ENCODE measurements at places on chromosomes 6 and 20.

DNA sequence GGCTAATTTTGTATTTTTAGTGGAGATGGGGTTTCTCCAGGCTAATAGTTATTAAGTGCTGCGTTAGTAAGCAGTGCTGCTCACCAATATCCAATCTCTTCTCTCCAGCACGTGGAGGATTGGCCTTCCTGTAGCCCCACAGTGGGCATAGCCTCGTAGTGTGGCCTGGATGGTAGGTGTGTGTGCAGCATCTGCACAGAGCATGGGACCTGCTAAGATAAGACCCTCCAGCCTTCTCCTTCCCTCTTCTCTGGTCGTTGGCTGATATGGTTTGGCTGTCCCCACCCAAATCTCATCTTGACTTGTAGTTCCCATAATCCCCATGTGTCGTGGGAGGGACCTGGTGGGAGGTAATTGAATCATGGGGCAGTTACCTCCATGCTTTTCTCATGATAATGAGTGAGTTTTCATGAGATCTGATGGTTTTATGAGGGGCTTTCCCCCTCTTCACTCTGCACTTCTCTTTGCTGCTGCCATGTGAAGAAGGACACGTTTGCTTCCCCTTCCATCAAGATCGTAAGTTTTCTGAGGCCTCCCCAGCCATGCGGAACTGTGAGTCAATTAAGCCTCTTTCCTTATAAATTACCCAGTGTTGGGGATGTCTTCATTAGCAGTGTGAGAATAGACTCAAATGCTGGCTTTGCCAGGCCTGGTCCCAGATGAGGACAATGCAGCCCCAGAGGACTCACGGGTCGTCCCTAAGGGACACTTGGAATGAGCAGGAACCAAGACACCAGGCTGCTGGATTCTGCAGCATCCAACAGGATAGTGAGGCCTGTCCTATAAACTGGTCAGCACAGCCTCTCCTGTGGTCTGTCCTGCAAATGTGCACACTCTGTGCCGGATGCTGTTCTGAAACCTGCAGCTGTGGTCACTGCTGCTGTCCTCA, 63.4 kb upstream of the AFDN start:
- no peak for DNase-seq

DNA sequence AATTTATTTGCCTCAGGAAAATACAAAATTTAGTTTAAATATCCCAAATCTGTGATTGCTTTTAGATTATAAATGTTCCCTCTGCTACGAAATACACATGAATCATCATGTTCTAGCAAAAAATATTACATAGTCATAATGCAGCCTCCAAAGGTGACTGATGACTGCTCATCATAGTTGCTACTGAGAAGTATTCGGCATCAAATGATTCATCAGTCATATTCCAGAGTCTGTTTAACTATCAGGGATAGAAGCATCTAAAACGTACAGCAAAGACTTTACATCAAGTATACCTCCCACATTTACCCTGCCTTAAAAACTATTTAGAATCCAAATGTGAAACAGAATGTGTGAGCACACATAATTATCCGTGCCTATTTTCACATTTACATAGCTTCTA, 626.0 kb downstream of the CDH26 start:
- no peak for DNase-seq

DNA sequence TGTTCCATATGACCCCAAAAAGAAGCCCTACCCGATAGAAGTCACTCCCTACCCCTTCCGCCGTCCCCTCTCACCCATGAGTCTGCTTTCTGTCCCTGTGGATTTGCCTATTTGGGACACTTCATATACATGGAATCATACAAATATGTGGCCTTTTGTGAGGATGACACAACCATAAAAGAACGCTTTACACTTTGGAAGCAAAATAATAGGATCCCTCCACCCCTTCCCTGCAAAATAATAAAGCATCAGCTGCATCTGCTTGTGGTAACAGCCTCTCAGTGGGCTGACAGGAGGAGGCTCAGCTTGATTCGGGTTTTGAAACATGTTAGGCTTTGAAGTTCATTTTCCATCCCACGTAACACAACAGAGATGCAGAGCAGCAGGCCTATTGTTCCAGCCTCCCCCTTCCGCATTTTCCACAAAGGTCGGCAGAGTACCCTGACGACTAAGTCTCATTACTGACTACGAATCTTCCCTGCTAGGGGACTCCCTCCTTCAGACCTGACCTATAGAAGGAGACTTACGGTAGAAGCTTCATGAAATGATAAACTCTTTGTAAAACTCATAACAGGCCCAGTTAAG, 99.1 kb downstream of the ALDH8A1 start:
- DNase-seq = no peak

- DNase-seq = no peak
These were observed 570.3 kb upstream of the EPHA7 start for GRCh38 chr6:93989630-93990029.

DNA sequence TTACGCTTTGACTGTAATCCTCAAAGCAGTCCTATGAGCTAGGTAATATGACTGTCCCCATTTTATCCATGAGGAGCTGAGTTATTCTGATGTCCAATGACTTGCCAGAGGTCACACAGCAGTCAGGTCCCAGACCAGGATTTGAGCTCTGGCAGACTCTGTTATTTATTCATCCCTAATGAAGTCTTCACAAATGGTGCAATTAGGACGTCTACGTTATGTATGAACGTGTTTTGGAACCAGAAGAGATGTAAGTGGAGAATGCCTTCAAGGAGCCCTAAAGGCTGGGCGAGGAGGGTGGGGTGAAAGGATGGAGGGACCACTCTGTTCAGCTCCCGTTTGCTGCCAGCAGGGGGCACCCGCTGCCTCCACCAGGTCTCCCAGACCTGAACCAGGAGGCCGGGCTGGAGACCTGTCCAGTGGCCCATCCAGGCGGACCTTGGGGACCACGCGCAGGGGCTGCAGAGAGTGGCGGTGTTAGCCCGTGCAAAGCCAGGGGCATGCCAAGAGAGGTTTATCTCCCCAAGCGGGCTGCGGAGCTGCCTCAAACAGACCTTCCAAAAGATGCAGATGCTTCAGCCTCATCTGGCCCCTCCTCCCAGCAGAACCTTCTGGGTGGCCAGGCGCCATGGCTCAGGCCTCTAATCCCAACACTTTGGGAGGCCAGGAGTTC, 15.2 kb upstream of the ZNF335 start:
- DNase-seq = peak; percentile 96

GRCh38 chr6:10862361-10862760, 19.5 kb downstream of the GCM2 start:
- no peak for DNase-seq

DNA sequence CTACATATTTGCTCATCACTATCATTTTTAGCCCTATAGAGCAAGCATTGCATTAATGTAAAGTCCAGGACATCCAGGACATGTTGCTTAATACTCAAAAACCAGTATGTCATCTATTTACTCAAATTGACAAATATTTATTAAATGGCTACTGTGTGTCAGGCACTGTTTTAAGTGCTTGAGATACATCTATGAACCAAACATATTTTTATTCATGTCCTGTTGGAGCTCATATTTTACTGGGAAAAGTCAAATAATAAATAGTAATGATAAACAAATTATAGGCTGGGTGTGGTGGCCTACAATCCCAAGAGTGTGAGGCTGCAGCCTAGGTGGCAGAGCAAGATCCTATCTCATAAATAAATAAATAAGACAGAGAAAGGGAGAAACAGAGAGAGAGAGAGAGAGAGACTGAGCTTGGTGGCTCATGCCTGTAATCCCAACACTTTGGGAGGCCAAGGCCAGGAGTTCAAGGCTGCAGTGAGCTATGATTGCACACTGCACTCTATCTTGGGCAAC, 227.9 kb downstream of the GJA1 start:
- no peak for DNase-seq

- no peak for DNase-seq
These were observed 163.6 kb downstream of the SYNDIG1 start for GRCh38 chr20:24633026-24633425.

DNA sequence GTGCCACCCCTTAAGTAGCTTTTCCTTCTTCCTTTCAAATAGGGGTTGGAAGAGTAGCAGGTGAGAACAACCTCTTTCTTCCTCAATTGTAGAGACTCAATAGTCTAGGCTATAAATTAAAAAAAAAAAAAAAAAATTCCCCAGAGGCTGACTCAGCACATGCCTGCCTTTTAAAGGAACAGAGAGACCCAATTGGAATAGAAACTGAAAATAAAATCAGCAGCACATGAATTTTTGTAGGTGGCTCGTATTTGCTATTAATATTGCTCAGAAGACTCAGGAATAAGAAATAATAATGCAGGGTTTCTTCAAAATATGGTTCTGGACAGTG, 19.3 kb downstream of the TOP1 start:
- DNase-seq = no peak

DNA sequence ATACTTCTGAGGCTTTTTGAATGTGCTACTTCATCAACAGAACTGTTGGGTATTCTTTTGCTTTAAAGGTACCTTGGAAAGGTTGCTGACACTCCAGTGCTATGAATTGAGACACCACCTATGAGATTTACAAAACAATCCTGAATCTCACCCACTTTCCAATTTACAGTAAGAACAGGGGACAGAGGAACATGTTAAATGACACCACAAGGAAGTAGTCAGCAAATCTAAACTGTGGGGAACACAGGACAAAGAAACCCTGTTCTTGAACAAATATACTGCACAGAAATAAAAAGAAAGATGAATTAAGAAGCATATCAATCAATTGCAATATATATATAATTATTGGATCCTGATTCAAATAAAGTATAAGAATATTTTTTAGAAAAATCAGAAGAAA, 216.7 kb upstream of the ARID1B start:
- no peak for DNase-seq

DNA sequence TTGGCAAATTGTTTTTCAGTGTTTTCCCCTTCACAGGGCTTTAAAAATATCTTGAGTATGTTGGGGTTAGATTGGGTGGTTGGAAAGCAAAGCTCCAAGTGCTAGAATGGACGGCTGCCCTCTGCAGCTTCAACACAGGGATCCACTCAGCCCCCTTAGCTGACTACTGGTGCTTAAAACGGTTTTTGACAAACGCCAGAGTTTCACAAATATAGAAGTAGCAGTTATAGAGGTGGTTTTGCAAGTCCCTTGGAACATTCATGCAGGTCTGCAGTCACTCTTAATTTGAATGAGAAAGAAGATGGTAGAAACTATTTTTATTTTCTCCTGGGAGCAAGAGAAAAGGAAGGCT, 175.9 kb downstream of the ARID1B start:
- no peak for DNase-seq

DNA sequence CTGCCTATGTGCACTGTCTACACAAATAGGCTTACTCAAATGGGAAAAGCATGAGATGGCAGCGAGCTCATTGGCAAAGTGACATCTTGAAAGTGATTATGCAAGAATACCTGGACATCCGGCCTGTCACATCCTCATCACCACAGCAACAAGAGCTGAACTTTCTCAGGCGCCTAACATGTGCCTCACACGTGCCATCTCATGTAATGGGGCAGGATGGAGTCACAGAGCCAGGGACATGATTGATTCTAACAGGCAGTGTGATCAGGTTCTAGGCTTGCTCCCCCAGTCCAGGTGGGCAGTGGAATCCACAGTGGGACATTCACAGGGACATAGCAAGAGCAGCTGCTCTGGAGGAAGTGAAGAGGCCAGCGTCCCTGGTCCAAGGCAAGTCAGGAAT, 192.3 kb upstream of the SSTR4 start:
- DNase-seq = no peak

- DNase-seq = peak; percentile 61
These were observed 954 bp downstream of the HSD17B8 start for GRCh38 chr6:33205191-33206026.

GRCh38 chr6:92710048-92710447, 709.3 kb downstream of the EPHA7 start:
- no peak for DNase-seq

GRCh38 chr6:134535831-134536230, 217.9 kb upstream of the SGK1 start:
- no peak for DNase-seq

GRCh38 chr6:131693384-131693783, 7.8 kb downstream of the OR2A4 start:
- no peak for DNase-seq

DNA sequence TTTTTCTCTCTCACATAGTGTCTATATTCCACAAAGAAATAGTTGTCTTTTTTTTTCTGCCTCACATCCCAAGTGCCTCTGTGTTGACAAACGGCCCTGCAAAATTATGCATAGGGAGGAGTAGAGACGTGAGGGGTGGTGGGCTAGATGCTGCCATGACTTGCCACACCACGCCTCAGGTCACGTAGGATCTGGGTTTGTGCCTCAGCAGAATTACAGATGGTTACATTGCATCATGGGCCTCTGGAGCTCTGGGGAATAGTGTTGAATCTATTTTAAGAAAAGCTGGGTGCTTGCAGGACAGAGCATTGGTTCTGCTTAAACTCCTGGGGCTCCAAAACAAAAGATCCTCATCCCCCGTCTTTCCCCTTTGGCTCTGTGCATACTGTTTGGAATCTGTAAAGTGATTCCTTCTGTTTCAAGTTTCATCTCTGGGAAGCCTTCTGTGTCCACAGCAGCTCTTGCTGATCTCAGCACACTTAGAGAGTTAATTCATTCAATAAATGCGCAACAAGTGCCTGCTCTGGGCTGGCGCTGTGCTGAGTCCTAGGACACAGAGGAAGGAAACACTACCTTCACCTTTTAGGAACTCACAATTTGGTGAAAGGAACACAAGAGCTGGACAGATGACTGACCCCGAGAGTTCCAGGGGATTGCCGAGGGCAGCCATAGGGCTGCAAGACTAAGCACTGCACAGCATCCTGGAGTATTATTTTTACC, 2.4 kb downstream of the FANCE start:
- DNase-seq = no peak

- no peak for DNase-seq
These were observed 1.3 kb downstream of the BPIFB1 start for GRCh38 chr20:33284284-33284683.

GRCh38 chr6:170441316-170441715, 111.8 kb downstream of the PSMB1 start:
- DNase-seq = no peak

- DNase-seq = no peak
These were observed 2.8 kb downstream of the SLC12A5 start for GRCh38 chr20:46031701-46032254.

DNA sequence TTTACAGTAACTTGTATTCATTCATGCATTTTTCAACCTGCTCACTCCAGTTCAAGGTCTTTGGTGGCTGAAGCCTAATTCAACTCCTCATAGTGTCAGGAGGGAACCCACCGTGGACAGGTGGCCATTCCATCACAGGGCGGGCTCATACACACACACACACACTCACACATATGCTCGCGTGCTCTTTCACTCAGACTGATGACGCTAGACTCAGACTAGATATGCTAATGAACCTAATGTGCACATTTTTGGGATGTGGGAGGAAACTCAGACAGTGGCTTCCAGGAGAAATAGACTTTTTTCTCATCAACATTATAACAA, 56.7 kb downstream of the TRIM27 start:
- no peak for DNase-seq

- DNase-seq = no peak
These were observed at the start of gene HLA-DQA1 for GRCh38 chr6:32637219-32637880. HLA-DQA1 (plus strand) TSS chr6:32637406; CDS start chr6:32637459, 53 bp downstream.

DNA sequence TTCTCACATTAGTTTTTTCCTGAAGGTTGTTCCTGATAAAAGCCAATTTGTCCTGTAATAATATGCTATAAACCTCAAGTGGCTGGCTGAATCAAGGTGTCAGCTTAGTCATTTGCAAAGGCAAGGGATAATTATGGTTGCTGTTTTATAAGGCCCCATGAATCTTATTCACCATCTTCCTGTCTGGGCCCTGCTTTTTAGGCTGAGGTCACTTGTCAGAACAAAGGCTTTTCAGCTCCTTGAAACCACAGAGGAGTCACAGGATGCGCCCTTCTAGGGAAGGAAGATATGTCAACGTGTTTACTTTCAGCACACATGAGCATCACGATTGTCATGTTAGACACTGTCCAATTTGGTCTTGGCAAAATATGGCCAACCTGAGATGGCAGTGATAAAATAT, 64.8 kb upstream of the NAA20 start:
- no peak for DNase-seq

- DNase-seq = peak; percentile 56
These were observed 7.1 kb downstream of the L3MBTL1 start for GRCh38 chr20:43514648-43514999.
